ENCODE measurements at places on chromosomes 13 and 19.

DNA sequence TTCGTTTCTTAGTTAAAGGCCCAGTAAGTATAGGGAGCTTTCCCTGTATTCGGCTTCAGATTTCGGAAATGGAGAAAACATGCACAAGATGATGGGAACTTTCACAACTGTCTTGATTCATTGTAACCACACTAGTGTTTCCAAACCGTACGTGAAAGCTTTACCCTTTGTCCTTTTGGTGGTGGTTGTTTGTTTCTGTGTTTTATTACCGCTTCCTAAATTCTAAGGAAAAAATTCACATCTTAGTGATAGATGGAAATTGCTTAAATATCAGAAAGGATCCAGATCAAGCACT is 504 bp upstream of the VWA8 start:
- no peak for DNase-seq

- DNase-seq, result no peak
These were observed 8.7 kb upstream of the SERPINE3 start for GRCh38 chr13:51330791-51331190.

DNA sequence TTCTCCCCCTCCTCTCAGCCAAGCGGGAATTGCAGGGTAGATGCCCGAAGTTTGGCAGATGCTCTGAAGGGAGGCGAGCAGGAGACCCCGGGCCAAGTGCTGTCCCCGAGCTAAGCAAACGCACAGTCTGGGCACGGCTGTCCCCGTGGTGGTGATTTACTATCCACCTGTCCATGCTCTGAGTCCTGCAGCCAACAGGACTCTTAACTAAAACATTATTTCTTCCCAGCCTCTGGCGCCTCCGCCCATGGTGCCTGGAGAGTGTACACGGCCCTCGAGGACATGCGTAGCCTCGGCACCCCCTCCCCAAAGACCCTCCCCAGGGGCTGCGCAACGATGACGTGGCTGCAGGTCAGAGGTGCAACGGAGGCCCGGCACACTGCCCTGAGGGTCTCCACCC is 7.6 kb downstream of the TINCR start:
- no peak for DNase-seq

DNA sequence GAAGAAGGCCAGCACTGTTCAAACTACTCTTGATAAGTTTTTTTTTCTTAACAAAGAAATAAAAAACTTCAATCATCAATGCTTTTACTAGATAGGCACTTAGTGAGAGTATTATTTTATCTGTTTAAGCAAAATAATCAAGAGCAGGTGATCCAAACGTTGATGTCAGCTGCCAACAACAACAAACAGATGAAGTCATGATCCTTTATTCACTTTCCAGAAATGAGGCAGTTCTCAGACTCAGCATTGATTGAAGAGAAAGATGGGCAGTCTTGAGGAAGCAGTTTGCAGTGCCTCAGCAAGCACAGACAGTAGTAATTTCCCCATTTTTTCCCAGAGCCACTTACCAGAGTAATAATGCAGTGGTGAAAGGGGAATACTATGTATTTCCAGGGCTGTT is 38.4 kb upstream of the CSNK1A1L start:
- no peak for DNase-seq

DNA sequence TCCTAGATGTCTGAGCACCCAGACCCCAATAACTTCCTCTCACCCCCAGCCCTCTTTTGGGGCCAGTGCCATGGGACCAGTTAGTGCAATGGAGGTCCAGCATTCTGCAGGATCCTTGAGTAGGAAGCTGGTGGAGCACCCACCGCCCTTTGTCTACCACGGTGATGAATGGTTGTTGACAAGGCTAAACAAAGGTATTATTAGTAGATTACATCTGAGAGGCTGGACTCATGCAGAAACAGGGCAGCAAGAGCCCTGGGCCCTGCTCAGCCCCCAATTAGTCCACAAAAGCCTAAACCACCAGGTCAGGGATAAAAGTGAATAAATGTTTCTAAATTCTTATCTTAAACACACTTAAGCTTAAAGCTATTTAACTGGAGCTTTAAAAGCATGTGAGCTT is 196.5 kb upstream of the TSHZ3 start:
- no peak for DNase-seq

- no peak for DNase-seq
These were observed 67.7 kb upstream of the ABCC4 start for GRCh38 chr13:95368998-95369397.

GRCh38 chr19:41299755-41300089 is 10.2 kb upstream of the CCDC97 start:
- no peak for DNase-seq

DNA sequence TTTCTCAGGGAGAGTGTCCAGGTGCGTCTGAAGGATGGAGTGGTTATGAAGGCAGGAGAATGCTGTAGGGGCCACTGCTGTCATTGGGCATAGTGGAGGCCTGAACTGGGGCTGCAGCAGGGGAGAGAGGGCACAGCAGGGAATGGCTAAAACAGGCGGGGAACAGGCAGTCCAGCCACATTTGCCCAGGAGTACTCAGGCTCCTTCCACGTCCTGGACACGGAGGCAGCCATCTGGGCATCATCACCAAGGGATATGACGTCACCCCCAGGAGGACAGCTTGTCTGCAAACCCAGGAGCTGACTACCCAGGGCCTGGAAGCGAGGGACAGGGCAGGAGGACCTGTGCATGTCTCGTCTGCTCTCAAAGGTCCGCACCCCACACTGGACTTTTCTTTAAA is 22.2 kb downstream of the VSTM2B start:
- no peak for DNase-seq

DNA sequence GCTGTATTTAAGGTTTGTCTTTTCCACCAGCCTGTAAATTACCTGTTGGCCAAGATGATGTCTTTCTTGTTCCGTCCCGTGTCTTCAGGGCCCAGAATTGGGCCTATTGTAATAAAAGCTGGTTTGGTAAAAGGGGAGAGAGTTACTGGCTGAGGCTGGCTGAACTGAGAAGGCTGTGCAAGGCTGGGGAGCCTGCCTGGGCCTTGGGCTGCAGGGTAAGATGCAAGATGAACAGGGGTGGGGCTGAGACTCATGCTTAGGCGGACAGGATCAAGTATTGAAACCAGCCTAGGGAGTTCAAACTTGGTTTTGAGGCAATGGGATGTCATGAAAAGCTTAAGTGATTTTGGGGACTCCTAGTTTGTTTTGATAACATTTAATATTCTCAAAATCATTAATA is 142.3 kb downstream of the PCCA start:
- DNase-seq, result no peak

DNA sequence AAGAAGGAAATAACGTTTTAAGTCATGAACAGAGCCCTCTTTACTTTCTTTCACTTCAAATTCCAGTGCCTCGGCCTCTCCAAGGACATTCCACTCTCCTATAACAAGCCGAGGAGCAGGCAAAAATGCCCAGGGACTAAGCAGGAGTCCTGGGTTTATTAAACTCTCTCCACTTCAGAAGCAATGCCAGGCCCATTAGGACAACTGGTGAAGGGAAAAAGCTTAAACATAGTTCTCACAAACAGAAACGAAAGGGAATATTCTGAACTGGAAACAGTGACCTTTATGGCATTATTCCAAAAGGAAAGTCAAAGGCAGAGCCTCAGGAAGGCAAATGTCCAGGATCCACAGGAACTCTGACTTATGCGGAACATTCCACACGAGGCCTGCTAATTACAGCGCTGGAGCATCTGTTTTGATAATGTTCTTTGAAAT is 30.9 kb upstream of the MED4 start:
- no peak for DNase-seq

DNA sequence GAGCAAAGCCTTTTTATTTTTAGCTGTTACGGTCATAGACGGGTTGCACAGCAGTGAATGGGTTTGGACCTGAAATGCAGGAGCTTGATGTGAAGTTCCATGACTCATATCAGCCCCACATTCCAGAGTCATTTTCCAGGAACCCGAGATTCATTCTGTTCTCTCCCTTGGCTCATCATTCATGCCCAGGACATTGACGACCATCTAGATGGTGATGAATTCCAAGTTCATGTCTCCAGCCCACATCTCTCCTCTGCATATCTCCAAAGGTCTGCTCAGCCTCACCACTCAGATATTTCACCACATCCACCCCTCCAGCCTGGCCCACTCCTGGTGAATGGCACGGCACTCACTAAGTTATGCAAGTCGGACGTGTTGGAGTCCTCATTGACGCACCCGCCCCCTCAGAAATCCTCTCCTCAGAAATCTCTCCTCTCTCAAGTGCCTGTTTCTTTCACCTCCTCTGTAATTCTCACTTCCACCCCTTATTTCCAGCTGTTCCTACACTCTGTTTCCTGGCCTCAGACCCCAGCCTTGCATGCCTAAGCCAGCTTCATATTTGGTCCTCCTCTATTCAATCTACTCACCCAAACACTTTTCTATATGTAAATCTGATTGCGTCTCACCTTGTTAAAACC is 83.1 kb downstream of the ALOX5AP start:
- no peak for DNase-seq

- no peak for DNase-seq
These were observed 122.9 kb downstream of the MYO16 start for GRCh38 chr13:108752276-108752675.

GRCh38 chr19:19319732-19320360 is 463 bp downstream of the SUGP1 start:
- DNase-seq, result no peak

- DNase-seq, result no peak
These were observed 2.8 kb upstream of the FCGBP start for GRCh38 chr19:39937094-39937720.

- DNase-seq, result no peak
These were observed 29.9 kb downstream of the CEBPG start for GRCh38 chr19:33403221-33403972.

- no peak for DNase-seq
These were observed 16.4 kb upstream of the ALOX5AP start for GRCh38 chr13:30718661-30719524.

DNA sequence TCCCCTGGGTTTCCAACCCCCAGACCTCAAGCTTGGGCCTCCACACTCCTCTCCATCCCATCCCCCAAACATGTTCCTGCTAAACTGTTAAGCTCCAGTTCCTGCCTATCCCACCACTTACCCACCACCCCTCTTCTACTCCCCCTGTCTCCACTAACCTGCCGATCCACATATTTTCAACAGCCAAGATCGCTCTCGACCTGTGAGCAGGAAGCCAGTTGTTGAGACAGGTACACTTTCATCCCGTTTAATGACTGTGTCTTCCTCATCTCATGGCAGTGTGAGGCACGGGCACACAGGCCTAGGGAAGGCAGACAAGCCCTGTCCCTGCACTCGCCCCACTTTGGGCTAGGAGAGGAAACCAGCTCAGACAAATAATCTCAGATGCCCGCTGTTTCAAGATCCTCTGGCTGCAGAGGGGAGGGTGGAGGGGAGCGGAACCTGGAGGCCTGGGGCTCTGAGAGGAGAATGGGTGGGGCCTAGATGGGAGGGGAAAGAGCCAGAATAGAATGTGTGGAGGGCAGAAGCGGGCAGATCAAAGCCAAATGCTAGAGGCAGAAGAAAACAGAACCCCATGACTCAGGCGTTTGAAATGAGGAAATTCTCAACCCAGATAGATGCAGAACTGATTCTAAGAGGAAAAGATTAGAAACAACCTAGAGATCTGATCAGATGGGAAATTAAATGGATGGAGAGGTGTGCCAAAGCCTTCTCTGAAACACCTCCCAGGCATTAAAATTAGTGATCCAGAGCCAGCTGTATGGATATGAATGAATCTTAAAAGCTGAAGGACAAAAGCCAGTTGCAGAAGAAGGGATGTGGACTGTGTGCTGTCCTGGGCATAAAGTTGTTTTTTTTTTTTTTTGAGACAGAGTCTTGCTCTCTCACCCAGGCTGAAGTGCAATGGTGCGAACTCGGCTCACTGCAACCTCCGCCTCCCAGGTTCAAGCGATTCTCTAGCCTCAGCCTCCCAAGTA is 16.9 kb upstream of the CYP2S1 start:
- DNase-seq, result no peak

- DNase-seq, result peak; percentile 27
These were observed 637 bp upstream of the PDS5B start for GRCh38 chr13:32585550-32586079.

DNA sequence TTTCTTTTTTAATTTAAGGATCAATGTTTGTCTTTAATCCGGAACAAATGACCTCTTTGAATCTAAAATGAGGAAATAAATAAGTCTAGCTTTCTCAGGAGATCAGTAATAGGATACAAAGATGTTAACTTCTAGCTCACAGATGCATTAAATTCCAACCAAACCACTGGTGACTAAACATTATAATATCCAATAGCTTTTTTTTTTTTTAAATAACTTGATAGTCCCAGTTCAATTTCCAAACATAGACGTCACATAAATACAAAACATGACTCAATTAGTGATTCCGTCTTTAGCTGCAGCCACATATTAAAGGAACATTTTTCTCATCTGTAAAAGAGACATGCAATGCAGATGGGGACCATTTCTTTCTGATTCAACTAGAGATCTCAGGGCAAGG is 390.5 kb upstream of the PCDH9 start:
- DNase-seq, result no peak

DNA sequence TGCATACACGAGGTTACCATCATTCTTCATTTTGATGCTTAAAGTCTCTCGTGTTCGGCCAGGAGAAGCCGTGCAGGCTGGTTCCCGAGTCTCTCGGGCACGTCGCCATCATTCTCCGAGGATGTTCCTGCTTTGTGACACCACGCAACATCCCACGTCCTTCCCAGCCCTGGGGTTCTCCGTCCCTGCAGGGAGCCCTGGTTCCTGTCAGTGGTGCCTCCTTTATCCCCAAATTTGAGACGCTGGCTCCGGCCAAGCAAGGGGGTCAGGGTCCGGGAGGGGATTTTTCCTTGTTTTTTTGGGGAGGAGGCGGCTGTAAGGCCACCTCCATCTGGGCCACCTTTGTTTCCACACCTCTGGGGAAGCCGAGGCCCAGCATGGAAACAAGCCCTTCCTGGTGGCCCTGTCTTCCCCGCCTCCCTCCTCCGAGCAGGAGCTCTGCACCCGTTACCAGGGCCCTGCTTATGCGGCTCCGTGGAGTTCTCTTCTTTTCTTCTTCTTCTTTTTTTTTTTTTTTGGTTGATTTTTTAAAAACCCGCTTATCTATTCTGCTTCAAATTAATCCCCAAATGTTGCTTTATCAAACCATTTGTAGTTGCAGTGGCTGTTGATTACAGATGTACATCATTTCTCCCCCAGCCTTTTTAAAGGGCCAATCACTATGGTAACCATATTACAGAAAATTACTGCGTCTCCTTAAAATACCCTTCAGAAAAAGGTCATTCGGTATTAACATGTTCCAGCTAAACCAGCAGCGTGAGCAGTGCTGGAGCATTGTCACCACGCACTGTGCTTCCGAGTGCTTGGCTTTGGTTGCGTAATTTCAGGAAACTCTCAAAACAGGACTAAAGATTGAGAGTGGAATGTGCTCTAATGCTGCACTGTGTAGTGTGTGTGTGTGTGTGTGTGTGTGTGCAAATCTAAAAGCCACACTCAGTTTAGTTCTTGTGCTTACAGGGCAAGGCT is 50.4 kb downstream of the TEX29 start:
- no peak for DNase-seq

DNA sequence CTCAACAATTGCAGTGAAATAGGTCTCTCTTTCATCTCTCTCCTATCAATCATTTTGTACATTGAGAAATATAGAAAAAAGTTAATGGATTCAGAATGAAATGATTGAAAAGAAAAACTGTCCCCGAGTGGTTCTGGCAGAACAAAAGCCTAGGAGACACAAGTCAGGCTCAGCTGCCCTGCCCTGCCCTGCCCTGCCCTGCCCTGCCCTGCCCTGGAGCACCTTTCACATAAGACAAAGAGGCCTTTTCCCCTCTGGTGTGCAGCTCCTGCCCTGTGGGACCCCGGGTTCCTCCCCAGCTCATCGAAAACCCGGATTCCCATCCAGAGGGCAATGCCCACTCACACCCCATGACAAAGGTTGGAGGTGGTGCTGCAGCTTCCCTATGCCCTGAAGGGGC is 94.7 kb downstream of the TEX26 start:
- no peak for DNase-seq

- DNase-seq, result peak; percentile 53
These were observed 227.0 kb upstream of the SLITRK5 start for GRCh38 chr13:87444135-87444534.

- DNase-seq, result no peak
These were observed 6.3 kb upstream of the JUNB start for GRCh38 chr19:12784871-12785430.

Data from NCI-H146 (cell line).